Kasumi-1 (cell line): ENCODE measurements at places on chromosomes 1 and 21.

DNA sequence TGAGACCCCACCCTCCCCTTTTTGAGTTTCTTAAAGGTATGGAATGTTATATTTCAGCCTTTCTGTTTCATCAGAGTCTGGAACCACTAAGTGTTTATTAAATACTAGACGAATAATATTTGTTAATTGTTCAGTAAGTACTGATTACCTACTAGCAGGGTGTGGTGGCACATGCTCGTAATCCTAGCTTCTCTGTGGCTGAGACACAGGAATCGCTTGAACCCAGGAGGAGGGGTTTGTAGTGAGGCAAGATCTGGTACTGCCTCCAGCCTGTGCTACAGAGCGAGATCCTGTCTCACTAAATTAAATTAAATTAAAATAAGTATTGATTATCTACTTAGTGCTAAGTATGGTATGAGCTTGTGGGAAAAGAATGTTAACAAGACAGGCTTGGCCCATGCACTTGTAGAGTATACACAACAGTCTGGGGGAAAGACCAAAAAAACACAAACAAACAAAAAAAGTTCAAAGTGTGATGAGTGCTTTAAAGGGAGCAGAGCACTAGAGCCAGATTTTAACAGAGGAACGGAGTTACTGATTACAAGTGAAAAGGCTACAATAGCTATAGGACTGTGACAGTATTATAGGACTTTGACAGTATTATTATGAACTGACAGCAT is 2.4 kb downstream of the CEPT1 start:
- DNase-seq: no peak

GRCh38 chr1:39687243-39687642 is 4.0 kb downstream of the HPCAL4 start:
- no peak for DNase-seq

- no peak for DNase-seq
These were observed 47.9 kb upstream of the RUNX1 start for GRCh38 chr21:35096959-35097358.

GRCh38 chr1:19426294-19427086 is 58.8 kb downstream of the CAPZB start:
- DNase-seq: no peak

- DNase-seq: no peak
These were observed 23.2 kb downstream of the F5 start for GRCh38 chr1:169563019-169563615.

GRCh38 chr1:20102875-20103274 is 16.5 kb downstream of the PLA2G2D start:
- DNase-seq: no peak

DNA sequence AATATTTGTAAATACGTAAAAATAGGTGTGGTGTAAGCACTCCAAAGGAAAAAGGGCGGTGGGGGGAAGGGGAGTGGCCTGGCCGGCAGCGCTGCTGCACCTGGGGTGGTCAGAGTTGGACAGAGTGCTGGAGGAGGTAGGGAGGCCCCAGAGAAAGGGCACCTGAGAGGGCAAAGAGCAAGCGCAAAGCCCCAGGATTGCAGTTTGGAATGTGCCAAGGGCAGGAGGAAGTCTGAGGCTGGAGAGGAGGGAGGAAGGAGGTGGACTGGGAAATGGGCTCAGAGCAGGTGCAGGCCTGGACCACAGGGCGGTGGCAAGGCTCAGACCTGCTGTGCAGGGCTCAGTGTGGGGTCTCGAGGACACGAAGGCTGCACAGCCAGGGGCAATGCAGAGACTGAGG is 30.6 kb downstream of the LDLRAP1 start:
- no peak for DNase-seq

DNA sequence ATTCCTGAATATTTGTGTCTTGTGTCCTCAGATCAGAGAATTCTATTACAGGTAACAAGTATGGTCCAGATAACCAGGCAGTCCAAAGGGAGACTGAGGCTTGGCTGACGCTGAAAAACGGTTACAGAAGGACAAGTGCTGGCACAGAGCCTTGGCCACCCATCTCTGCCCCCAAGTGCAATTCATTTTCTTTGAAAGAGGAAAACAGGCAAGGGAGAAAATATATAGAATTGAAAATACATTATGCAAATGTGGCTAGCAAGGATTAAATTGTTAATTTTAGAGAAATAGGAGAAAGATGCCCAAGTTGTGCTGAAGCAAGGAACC is 1.2 kb downstream of the SORT1 start:
- no peak for DNase-seq

- DNase-seq: peak; percentile 20
These were observed 21.6 kb downstream of the PLPP3 start for GRCh38 chr1:56557746-56558145.

GRCh38 chr1:84436876-84437655 is 38.8 kb downstream of the DNASE2B start:
- peak; percentile 66 for DNase-seq

- no peak for DNase-seq
These were observed 96.0 kb upstream of the GNG4 start for GRCh38 chr1:235745503-235746136.

DNA sequence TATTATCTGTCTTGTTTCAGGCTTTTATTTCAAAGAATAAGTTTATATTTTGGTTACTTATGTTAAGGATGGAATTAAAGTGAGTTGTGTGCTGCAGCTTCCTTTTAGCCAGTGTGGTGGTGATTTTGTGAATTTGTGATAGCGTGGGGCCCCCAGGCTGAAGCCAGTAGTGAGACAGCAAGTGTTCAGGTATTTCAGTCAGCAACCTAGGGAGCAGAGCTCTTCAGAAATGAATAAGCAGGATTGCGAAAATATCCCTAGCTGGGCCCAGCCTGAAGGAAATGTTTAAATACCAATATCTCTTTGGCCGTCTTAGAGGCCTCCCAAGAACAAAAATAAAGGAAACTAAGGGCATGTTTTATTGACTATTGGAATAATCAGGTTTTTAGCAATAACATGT is 150.8 kb upstream of the C1orf105 start:
- no peak for DNase-seq

GRCh38 chr1:54156201-54156600 is 3.4 kb upstream of the CDCP2 start:
- DNase-seq: no peak

DNA sequence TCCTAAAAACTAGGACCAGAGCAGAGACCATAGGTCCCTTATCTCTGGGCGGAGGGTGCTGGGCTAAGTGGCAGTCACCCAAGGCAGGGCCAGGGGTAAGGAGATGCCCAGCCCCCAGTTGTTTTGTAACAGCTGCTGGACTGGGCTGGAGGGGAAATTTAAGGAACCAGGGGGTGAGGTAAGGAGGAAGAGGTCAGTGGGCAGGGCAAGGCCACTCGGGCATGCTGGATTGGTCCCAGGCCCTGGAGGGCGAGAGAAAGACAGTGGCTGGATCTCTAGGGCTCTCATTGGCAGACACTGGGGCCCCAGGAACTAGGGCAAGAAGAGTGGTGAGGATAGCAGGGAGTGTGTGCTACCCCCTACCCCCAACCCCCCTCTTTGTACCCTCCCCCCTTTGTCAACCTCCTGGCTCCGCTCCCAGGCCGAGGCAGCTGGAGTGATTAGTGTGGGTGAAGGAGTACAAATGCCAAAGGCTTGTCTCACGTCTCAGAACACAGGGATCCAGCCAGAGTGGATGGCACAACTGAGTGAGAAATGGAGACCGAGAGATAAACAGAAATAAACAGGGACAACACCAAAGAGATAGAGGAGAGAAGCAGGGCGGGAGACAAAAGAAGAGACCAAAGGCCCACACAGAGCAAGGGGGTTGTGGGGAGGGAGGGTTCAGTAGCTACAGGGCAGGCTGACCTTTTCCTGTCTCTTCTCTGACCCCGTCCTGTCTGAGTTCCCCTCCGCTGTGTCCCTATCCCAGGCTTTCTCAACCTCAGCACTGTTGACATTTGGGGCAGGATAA is 20.5 kb upstream of the THRAP3 start:
- DNase-seq: no peak

DNA sequence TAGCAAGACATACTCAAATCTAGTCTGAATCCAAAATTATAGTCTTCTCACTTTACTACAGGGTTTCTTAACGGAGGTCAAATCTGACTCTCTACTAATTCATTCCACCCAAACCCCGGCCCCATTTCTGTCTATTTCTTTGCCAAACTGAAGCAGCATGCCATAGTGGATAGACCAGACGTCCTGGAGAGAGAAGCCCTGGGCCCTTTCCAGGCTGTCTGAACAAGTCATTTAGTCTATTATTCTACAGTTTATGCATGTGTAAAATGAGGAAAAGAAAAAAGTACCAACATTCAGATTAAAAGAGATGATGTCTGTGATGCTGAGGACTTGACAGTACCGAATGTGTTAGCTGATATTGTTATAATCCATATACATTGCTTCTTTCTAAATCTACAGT is 95.0 kb downstream of the GDAP2 start:
- DNase-seq: no peak

DNA sequence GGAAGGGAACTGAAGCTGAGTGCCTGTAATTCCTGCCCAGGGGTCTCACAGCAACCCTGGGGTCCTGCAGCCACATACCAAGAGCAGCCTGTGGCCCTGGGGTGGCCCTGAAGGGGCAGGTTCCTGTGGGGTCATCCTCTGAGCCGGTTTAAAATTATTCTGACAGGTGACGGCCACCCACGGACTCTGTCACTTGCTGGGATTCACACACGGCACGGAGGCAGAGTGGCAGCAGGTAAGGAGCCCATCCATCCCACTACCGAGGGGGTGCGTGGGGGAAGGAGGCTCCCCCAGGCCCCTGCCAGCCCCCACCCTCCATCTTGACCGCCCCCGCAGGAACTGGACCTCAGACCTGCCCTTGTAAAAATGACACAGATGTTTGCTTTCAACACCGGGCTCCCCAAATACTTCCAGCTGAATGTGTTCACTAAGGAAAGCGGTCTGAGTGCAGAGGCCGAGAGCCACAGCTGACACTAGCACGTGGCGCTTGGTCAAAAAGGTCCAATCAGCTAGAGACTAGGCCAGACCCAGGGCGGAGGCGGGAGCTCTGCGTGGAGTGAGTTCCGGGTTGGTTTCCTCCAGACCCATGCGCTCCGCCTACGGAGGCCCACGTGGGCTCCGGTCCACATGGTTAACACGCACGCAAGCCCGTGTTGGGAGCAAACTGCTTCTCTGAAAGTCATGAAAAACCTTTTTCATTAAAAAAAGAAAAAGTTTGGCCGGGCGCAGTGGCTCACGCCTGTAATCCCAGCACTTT is 10.0 kb downstream of the YBEY start:
- peak; percentile 72 for DNase-seq

GRCh38 chr1:41046347-41046775 is 24.8 kb upstream of the SLFNL1 start:
- DNase-seq: no peak
